ENCODE measurements at places on chromosomes 7 and 10.

DNA sequence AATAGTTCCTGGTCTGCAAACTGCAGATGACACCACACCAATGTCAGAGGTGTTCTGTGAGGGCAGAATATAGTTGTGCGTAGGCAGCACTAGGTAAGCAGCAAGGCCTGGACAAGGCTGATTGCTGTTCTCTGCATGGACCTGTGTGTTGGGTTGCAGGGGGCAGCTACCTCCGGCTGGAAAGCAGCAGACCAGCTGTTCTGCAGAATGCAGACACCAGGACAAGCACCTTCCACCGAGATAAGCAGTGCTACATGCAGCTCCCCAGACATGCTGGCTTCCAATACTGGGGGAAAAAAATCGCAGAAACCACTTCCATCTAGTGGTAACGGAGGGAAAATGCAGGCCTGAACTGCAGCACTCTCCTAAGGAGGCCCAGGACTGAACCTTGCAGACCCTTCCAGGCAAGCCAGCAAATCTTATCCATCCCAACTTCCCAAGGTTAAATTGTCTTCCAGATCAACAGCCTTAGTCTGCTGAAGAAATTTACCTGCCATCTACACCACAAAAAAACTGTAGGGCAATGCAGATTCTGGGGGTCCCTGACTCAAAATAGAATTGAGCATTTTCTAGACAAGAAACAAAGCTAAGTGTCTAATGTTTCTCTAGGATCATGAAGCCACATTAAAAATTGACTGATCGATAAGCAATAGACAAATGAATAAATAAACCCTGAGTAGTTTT is 50.5 kb upstream of the COBL start:
- peak; percentile 13 for DNase-seq

DNA sequence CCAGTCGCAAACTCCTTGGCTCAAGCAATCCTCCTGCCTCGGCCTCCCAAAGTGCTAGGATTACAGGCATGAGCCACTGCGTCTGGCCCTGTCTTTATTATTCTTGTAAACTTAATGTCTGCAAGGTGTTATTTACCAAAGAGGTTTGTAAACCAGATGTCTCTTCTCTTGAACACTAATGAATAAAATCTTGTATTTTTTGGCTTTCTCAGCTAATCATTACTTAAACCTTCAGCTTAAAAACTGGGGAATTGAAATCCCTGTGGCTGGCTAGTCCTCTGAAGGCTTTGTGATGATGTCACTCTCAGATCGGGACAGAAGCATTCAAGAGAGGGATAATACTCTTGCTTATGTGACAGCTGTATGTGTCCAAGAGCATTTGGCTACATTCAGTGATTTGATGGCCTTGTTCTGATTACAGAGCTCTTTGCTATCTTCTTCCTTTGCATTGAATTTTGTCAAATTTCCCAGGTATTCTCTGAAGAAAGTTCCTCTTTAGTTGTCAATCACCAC is 130.3 kb downstream of the BICC1 start:
- no peak for DNase-seq

GRCh38 chr10:60522617-60523016 is 132.9 kb upstream of the ANK3 start:
- no peak for DNase-seq

GRCh38 chr7:117616694-117617093 is 136.9 kb downstream of the CFTR start:
- no peak for DNase-seq

DNA sequence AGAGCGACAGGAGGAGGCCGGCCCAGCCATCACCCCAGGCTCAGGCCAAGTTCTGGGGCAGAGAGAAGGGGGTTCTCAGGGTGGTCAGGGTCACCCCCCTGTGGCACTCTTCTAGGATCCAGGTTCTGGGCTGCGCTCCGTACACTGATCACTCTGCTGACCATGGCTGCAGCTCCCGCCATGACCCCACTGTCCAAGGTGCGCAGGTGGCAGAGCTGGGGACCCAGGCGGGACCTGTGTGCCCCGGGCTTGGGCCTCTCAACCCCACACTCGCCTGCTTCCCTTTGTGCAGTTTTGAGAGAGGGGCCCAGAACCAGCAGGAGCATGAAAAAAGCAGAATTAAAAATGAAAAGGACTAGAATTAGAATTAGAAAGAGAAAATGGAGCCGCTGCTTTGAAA is 227.1 kb downstream of the FANK1 start:
- no peak for DNase-seq

DNA sequence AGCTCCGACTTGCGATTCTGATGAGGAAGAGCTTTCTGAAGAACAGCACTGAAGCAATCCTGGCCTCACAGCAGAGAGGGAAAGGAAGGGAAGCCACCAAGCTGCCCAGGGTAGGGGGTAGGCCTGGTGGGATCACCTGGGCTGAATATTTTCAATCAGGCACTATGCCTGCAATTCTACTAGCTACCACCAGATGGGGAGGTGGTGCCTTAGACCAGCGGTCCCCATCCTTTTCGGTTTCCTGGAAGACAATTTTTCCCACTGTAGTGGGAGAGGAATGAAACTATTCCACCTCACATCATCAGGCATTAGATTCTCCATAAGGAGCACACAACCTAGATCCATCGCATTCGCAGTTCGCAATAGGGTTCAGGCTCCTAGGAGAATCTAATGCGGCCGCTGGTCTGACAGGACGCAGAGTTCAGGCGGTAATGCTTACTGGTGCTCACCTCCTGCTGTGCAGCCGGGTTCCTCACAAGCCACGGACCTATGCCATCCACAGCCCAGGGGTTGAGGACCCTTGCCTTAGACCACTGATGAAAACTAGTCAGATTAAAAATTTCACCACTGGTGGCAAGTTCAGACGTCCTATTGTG is 2.7 kb downstream of the LRRC20 start:
- DNase-seq: no peak

DNA sequence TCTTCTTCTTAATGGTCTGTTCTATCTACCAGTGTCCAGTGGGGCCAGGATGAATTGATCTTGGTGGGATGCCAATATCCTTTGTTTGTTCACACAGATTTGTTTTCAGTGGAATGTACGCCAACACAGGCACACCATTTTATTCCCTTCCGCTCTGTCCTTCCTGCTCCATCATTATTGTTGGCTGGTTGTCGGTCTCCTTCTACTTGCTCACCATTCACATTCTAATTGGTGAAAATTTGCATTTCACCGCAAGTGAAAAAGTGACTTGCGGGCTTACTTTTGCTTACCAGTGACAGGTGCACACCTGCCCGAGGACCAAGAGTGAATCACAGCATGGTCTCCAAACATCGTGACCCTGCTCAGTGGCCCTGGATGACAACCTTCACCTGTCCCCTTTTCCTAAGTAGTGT is 148.3 kb downstream of the NOC3L start:
- DNase-seq: no peak

GRCh38 chr7:4109481-4110110 is 572.5 kb upstream of the FOXK1 start:
- no peak for DNase-seq

DNA sequence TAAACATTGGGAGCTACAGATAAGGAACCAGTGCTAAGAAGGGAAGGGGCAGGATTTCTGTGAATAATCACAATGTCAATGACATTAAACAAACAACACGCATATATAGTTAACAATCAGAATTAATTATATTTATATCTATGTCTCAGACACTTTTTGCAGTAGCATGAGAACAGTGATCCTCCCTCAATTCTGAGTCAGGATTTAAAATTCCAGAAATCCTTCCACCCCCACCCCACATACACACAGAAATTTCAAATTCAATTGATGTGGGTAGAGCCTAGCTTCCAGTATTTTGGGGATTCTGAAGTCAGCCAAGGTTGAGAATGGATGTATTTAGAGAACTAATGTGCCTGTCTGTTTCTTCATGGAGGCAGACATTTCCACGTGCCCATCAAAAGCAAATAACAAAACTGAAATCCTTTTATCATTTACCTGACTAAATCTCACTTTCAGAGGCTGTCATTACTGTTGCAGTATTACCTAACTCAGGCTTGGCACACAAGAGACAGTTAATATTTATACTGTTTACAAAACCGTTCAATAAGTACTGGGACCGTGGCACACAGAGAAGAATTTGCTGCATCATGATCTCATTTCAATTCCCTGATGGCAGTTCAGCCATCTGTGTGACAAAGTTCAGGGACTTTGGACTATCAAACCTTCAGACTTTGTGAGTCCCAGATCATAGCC is 116.6 kb upstream of the PALS2 start:
- DNase-seq: no peak

DNA sequence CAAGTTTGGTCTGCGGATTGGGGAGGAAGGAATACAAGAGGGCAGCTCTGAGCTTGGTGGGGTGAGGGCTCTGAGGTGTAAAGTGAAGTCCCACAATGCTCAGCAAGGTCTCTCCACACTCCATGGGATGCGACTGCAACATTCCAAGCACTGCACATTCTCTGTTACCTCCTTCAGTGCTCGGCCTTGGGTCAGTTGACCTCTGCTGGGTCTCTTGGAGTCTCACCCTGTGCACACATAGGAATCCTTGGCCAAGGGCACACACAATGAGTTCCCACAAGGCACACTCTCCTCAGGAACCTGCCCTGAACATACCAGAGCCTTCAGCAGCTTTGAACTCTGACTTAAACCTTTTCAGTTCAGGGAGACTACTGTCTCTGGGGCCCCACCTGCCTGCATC is 2.4 kb upstream of the WDFY4 start:
- DNase-seq: no peak

- peak; percentile 2 for DNase-seq
These were observed 147.6 kb upstream of the AOAH start for GRCh38 chr7:36871863-36872262.

DNA sequence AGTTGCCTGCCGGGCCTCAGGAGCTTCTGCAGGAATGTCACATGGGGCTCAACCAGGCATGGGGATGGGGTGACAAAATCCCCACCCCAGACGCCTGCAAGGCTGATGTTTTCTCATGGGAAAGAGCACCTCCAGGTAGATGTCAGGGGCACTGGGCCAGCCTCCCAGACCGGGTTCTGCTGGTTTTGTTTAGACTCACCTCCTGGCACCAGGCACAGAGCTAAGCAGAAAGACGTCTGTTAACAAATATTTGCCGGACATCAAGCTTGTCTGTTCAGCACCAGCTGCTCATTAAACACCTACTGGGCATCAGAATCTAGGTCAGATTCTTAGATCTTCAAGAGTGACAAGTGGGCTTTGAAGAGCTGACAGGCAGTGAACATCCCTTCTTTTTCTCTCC is 34.9 kb upstream of the TCERG1L start:
- DNase-seq: no peak

- no peak for DNase-seq
These were observed 41.0 kb downstream of the CNPY1 start for GRCh38 chr7:155505422-155505793.

DNA sequence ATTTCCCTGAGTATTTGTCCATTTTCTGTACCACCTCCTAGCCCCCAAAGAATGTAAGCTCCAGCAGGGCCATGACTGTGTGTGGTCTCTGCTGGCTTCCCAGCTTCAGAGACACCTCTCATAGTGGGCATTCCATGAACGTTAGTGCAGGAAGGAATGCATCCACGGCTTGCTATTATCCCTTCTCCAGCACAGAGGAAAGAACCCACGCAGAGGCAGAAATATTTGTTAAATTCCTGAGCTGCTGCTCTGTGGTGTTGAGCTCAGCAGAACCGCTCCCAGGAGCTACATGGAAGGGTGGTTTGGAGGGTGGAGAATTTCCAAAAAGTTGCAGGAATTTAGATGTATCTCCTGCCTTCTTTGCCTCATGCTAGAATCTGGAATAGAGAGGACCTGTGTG is 275.2 kb downstream of the POU6F2 start:
- peak; percentile 33 for DNase-seq

DNA sequence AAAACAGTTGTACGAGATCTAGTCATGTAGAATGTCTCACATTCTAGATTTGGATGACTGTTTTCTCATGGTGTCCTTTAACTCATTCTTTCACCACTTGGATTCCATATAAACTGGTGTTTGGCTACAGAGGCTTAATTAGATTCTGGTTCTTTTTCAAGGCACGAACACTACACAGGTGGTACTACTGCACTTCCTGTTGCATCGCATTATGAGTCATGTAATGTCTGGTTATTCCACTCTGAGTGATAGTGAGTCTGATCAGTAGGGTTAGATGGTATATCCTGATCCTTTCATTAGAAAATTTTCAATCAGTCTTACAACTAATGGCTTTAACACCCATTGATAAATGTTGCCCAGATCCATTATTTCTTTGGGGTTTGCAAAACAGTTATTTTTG is 11.2 kb upstream of the AKAP9 start:
- no peak for DNase-seq

GRCh38 chr7:136912339-136912738 is 43.9 kb downstream of the CHRM2 start:
- DNase-seq: no peak

Data from EL (cell line).